SK-MEL-5 (cell line): ENCODE measurements at places on chromosomes 5 and 9.

- no peak for DNase-seq
Observed at GRCh38 chr5:148011398-148012137, 52.2 kb upstream of the SPINK5 start.

DNA sequence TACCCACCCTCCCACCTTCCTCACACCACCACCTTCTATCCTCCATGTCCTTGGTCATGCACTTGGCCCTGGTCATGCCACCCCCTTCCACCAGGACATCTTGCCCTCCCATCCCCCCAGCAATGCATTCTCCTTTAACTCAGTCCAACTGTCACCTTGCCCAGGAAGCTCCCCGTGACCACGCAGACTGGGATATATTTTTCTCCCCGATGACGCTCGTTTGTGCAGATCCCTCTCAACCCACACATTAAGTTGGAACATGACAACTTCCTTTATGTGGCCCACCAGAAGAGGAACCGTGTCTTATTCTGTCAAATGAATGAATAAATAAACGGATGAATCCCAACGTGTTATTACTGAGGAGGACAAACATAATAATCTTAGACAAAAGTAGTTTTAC, 82.8 kb upstream of the TAS2R1 start:
- DNase-seq = no peak

GRCh38 chr5:80034962-80035821, at the start of gene THBS4:
TSS of gene THBS4 (plus strand) at chr5:80035348. CDS start at chr5:80035538, 190 bp downstream.
- DNase-seq = no peak

GRCh38 chr9:129009584-129010141, 18.5 kb downstream of the SH3GLB2 start:
- DNase-seq = no peak

GRCh38 chr9:38621434-38622287, 1.3 kb upstream of the ANKRD18A start:
- no peak for DNase-seq

DNA sequence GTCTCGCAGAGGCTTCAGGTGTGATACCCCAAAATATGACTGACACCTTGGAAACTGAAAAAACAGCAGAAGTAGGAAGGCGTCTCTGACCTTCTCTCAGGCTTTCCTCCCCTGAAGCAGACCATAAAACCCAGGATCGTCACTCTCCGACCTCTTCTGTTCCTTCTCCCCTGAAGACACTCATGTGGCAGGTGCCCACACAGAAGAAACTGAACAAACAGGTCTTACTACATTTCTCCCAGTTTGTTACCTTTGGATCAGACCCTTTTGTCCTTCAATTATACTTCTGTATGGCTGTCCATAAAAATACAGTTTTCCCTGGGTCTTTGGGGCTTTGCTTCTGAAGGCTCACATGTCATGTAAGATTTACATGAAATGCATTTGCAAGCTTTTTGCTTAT, 10.3 kb upstream of the PRUNE2 start:
- DNase-seq = no peak

GRCh38 chr9:128136816-128137793, 9.6 kb upstream of the PTGES2 start:
- no peak for DNase-seq

GRCh38 chr9:105414947-105415661, 32.7 kb upstream of the FSD1L start:
- peak; percentile 76 for DNase-seq

DNA sequence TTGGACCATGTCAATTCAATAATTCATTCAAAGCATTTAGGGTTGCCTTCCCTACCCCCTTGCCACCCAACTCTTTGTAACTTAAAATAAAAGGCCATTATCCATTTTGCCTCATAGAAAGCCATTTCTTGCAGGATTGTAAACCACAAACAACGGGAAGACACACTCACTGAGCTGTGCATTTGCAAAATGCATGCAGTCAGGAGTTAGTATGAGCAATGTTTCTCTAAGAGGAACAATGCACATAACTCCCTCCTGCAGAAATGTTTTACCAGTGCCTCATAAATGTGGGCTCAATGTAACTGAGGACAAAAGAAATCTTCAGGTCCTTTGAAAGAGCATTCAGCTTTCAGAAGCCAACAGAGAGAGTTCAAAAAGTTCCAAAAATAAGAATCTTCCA, 98.5 kb upstream of the ABCA1 start:
- peak; percentile 91 for DNase-seq

- DNase-seq = no peak
Observed at GRCh38 chr5:40381676-40382363, 297.9 kb upstream of the PTGER4 start.

GRCh38 chr9:99004717-99005460, 61.2 kb downstream of the COL15A1 start:
- DNase-seq = no peak

DNA sequence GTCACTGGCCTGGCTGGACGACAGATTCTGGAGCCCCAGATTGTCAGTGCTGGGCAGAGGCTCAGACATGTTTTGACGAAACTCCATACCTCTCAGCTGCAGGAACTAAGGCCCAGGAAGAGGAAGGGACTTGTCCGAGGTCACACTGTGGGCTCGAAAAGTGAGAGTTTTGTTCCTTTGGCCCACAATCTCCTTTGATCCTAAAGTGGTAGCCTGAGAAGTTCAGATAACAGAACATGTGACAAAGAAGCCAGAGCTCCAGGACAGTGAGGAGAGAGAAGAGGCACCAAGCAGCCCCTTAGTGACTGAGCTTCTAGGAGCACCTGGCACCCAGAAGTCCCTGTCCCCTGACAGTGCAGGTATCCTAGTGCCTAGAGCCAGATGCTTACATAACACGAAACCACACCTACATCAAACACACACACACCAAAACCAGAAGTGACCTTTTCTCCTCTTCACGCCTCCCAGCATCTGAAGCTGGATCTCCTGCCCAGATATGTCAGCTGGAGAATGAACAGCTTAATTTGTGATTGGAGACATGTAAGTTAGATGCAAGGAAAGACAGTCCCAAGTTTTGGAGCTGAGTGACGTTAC, 88.9 kb downstream of the ADRB2 start:
- DNase-seq = no peak

DNA sequence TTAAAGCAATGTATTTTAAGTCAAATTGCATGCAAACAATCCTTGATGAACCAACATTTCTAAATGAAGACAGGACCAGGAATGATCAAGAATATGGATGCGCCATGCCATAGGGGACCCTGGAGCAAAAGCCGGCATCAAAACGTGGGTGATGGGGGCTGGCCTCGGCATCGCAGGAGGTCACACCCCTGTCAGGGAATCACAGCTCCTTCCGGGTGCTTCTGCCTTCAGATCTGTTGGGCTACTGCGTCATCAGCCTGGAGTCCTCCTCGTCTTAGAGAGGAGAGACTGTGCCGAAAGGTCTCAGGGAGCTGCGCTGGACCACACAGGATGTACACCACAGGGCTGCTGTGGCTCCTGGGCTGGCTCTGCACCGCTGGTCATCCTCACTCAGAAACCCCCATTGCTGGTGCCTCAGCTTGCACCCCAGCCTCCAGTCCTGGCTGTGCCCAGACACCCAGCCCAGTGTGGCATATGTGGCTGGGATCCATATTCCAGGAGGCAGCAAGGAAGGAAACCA, 152.9 kb upstream of the PPP1R26 start:
- DNase-seq = no peak

DNA sequence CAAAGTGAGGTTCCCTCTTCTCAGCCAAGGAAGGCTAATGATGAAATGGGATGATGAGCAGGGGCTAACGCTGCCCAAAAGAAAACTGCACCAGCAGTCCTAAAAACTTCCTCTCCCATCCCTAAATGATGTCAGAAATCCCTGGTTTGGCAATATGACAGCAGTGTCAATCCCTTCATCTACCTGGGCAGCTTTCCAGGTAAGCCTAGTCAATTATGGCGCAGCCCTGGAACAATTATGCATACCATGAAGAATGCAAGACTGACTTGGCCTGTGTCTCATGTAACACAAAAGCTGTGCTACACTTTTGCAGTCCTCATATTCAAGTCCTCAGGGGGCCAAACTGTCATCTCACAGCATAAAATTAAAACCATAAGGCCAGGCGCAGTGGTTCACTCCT, 7.0 kb downstream of the DMGDH start:
- DNase-seq = no peak

DNA sequence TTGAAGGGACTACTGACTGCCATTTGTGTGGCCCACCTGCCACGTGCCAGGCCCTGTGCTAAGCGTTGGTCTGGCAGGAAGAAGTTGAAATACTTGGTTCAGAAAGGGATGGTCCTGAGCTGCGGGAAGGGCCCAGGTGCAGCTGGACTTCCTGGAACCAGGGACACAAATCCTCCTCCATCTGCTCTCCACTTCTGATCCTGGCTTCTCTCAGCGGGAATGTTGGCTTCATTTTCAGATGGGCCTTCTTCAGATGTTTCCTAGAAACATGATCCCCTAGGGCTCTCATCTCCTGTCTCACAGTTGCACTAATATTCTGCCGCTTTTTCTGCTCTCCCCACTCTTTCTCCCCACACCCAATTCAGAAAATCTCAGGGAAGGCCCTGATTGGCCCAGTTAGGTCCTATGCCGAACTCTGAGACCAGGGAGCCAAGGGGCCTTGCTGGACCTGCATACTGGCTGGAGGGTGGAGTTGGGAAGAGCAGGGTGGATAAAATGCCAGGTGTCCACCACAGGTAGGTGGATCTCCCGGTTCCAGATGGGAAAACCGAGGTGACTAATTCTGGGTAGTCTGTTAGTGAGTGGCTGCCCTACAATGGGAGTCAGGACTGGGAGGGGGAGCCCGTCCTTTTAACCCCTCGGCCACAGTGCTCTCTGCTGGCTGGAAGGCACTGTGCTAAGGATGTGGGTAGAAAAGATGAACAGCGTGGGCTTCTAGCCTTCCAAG, 19.4 kb downstream of the PSAT1 start:
- no peak for DNase-seq

DNA sequence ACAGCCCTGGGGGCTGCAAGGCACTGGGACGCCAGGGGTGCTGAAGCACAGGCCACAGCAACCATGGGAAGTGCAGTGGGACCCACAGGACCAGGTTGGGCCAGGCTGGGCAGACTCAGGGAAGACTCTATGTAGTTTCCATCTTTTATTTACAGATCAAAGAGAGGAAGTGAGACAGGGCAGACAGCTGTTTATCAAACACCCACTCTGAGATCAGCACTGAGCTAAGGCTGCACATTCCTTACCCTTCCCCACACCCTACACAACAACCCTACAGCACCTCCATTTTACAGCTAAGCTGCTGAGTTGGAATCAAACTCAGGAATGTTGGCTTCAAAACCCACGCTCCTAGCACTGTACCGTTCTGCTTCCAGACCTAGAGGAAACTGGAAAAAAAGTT, 19.8 kb downstream of the BARHL1 start:
- no peak for DNase-seq

DNA sequence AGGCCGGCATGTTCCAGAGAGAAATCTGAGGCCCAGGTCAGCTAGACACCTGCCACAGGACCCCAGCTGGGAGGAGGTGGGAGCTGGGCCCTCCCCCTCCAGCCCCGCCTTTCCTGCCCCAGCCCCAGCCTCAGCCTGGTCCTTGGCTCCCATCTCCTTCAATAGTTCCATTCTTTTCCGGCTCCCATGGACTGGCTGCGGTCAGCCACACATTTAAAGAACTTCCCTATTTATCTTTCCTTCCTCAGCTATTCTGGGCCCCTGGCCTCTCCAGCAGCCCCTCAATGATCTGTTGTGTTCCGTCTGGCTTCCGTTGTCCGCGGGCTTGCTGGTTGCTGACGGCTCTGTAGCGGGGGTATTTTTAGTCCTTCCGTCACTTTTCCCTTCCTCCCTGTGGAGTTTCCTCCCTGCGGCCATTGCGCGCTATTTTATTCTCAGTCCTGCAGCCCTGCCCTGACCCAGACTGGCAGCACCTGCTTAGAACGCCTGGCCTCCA, 73.8 kb downstream of the AMBP start:
- DNase-seq = peak; percentile 98

DNA sequence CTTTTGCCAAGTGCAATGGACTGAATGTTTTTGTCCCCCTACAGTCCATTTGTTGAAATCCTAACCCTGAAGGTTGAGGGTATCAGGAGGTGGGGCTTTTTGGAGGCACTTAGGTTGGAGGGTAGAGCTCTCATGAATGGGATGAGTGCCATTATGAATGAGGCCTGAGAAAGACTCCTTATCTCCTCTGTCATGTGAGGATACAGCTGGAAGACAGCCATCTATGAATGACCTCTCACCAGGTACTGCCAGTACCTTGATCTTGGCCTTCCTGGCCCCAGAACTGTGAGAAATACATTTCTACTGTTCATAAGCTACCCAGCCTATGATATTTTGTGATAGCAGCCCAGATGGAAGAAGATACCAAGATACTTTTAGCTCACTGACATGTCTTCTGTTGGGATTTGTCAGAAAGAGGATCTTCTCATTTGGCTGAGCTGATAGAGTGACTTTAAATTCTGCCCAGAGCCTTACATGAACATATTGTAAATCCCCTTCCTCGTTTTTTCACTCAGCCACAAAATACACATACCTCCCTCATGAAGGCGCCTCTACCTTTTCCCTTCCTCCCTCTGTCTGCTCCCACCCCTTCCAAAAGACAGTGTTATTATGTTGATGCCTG, 256.4 kb downstream of the PDZD2 start:
- DNase-seq = no peak

- DNase-seq = no peak
Observed at GRCh38 chr9:38638881-38639576, 18.6 kb upstream of the ANKRD18A start.

- DNase-seq = no peak
Observed at GRCh38 chr9:130984521-130984920, 24.5 kb upstream of the LAMC3 start.

DNA sequence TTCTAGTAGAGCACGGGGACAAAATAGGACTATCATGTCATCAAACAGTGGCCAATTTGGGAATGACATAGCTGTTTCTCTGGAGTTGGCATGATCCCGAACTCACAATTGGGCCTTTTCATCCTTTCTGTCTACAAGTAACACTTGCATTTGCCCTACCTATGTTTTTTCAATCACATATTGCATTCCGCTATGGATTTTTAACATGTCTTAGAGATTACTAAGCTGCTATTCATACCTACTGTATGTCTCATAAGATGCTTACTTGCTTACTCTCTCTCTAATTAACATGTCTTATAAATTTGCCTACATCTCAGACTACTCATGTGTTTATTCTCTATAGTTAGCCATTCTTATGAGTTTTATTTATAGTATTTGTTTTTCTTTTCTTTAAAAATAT, 341.2 kb upstream of the CTNND2 start:
- DNase-seq = no peak

DNA sequence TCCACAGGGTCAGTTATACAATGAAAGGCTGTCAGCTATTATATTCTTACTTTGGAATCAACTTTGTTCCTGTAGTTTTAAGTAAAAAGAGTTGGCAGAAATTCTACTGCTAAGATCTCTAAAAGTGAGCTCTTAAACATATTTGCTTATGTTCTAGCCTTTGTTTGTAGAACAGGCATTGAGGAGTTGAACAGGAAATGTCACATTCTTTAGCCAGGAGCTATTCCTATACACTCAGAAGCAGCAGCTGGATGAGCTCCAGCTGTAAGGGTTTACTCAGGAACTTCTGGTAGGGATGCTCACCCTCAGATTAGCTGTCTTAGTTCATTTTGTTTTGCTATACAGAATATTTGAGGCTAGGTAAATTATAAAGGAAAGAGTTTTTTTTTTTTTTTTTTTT, 22.4 kb upstream of the SPINK14 start:
- DNase-seq = no peak
